ENCODE measurements at places on chromosomes 4 and X. TPM values are rescaled to one million over a fixed set of nuclear protein-coding genes. Genes with fewer than 3 reads are reported as not detected.

The SPANXA2 gene
- total RNA-seq = not detected

The XAGE1A gene
- total RNA-seq = not detected

The ATP7A gene
- total RNA-seq = 10.1 TPM

The PDCL2 gene
- not detected for total RNA-seq

The UGT2B15 gene
- not detected for total RNA-seq

The HNRNPD gene
- 265 TPM for total RNA-seq

The CWH43 gene
- total RNA-seq = not detected

The RAI2 gene
- 0.82 TPM for total RNA-seq

The CT47B1 gene
- total RNA-seq = not detected

The PCDH7 gene
- not detected for total RNA-seq

The ARSJ gene
- total RNA-seq = not detected

The VCX3B gene
- total RNA-seq = not detected

The UVSSA gene
- total RNA-seq = 25.8 TPM

The TLR1 gene
- 1.9 TPM for total RNA-seq

The ZAR1 gene
- total RNA-seq = not detected

The TEX13B gene
- total RNA-seq = not detected

The SCRG1 gene
- total RNA-seq = not detected

The ARHGEF38 gene
- not detected for total RNA-seq

The ARX gene
- not detected for total RNA-seq

The KLHL5 gene
- 31.7 TPM for total RNA-seq

The KIF4A gene
- total RNA-seq = 28.7 TPM

The MEPE gene
- total RNA-seq = not detected

The MTNR1A gene
- total RNA-seq = not detected

The RHOXF2B gene
- total RNA-seq = not detected

The F11 gene
- not detected for total RNA-seq

The NALF2 gene
- 0.31 TPM for total RNA-seq

The CENPVL1 gene
- total RNA-seq = not detected

The POLA1 gene
- total RNA-seq = 29.9 TPM

The CLNK gene
- total RNA-seq = 0.05 TPM

The PIM2 gene
- total RNA-seq = 563 TPM

The STX18 gene
- 22.3 TPM for total RNA-seq

The PCDH18 gene
- total RNA-seq = not detected

The MAPK10 gene
- total RNA-seq = 0.49 TPM

The PRR32 gene
- not detected for total RNA-seq

The OGT gene
- total RNA-seq = 702 TPM

The RIPPLY1 gene
- not detected for total RNA-seq

The TCEAL3 gene
- 5.9 TPM for total RNA-seq

The AMBN gene
- total RNA-seq = not detected

The TLR2 gene
- 0.70 TPM for total RNA-seq

The LANCL3 gene
- total RNA-seq = 0.02 TPM

The CT55 gene
- not detected for total RNA-seq

The SGCB gene
- total RNA-seq = 18.8 TPM

The PAGE1 gene
- not detected for total RNA-seq

The CXCL1 gene
- total RNA-seq = not detected

The GRIA3 gene
- total RNA-seq = not detected

The GABRE gene
- total RNA-seq = not detected

The MED14 gene
- total RNA-seq = 47.1 TPM

The NHS gene
- 11.4 TPM for total RNA-seq

The GLOD5 gene
- not detected for total RNA-seq

The AKAP4 gene
- total RNA-seq = not detected

The ANKRD50 gene
- total RNA-seq = 0.76 TPM

The DDX53 gene
- total RNA-seq = not detected

The SMIM31 gene
- not detected for total RNA-seq

The WAS gene
- 83.9 TPM for total RNA-seq

Measured in activated T-cell treated with anti-CD3 and anti-CD28 coated beads, Interleukin-2, amount 50 U/mL, for 72 hours (primary cell).